ENCODE measurements at places on chromosomes 7 and 10.

GRCh38 chr10:51319173-51319435 lies 244.8 kb downstream of the PRKG1 start:
- no peak for DNase-seq
- H3K27me3 ChIP-seq: no peaks in the 10 kb centered on the region
- H3K4me1 ChIP-seq: no peaks in the 10 kb centered on the region
- H3K27ac ChIP-seq: no peak overlapping the region
- H3K4me3 ChIP-seq: no peak overlapping the region

GRCh38 chr10:131041031-131041430 lies 270.5 kb downstream of the TCERG1L start:
- DNase-seq: no peak
- H3K27me3 ChIP-seq: no peaks in the 10 kb centered on the region
- H3K4me3 ChIP-seq: no peak overlapping the region
- H3K4me1 ChIP-seq: no peaks in the 10 kb centered on the region
- H3K27ac ChIP-seq: no peak overlapping the region

- H3K4me3 ChIP-seq: no peak overlapping the region
- H3K27me3 ChIP-seq: no peaks in the 10 kb centered on the region
- no peaks in the 10 kb centered on the region for H3K36me3 ChIP-seq
Observed at GRCh38 chr7:66376264-66376945, 171.3 kb downstream of the TPST1 start.

- H3K4me3 ChIP-seq: no peak overlapping the region
- no peaks in the 10 kb centered on the region for H3K27me3 ChIP-seq
- no peaks in the 10 kb centered on the region for H3K4me1 ChIP-seq
- H3K27ac ChIP-seq: no peak overlapping the region
- peaks cover 2% of the 10 kb centered on the region for H3K36me3 ChIP-seq
- no peak for DNase-seq
Observed at GRCh38 chr7:30070052-30070451, 41.8 kb downstream of the PLEKHA8 start.

All from GM23338 (cell line).